NCI-H2029 treated with DMSO at 0.1 percent for 48 hours (cell line): ENCODE measurements at places on chromosomes 4 and X.

DNA sequence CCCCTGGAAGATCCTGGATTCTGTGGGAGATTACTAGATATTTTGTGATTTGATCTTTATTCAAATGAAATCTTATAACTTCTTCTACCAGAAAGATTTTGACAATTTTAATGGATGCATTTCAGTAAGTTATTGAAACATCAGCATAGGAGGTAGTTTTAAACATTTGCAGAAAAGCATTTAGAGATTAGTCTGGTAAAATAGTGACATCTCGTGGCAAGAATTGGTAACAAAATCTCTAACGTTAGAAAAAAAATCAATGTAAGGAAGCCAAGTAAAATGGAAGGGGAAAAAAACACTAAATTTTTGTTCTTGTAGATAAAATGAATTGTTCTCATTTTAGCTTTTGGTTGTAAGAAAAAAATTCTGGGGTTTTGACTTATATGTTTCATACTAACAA, 73.3 kb downstream of the TASL start:
- DNase-seq: peak; percentile 4

GRCh38 chr4:124157396-124158083, 555.0 kb downstream of the ANKRD50 start:
- no peak for DNase-seq

DNA sequence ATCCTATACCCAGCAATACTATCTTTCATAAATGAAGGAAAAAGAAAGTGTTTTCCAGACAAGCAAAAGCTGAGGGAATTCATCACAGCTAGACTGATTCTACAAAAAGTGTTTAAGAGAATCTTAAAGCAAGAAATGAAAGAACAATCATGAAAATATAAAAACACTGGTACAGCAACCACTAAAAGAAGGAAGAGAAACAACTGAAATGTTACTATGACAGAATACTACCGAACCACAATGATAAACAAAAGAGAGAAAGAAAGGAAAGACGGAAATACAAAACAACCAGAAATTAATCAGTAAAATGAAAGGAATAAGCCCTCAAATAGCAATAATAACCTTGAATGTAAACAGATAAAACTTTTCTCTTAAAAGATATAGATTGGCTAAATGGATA, 110.8 kb upstream of the AFF2 start:
- DNase-seq: no peak

DNA sequence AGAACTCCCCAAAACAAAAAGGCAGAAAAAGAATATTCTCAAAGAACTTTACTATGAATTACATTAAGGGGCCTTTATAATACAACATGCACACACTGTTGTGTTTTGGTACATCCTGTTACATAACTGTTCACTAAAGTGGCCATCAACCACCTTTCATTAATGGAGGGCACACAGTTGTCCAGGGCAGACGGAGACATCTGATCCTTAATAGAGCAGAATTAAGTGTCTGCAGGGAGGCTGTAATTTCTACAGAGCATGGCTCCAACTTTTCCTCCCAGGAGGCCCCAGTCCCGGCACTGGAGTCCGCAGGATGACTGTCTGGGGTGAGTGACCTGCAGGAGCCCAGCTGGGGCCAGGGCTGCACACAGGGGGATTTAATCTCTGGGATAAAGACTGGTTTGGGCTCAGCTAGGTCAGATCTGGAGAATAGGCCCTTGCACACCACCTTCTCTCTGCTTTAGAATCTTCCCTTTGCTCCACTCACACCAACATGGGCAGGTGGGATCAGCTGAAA, 233.4 kb downstream of the MAML3 start:
- no peak for DNase-seq

DNA sequence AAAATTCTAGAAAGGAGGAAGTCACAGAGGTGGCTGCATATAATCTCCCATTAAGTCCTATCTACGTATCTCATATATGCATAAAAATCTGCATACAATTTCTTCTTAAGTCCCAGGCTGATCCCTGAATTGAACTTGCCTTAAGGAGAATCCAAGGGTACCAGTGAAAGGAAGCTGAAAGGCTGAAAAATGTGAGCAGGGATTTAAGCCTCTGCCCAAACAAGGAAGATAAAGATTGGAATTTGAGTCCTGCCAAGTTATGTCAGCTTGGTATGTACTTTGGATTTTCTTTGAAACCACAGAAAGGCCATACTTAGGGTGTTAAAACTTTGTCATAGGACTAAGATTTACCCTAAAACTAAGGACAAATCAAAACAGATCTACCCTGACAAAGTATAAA, 26.5 kb upstream of the GEMIN8 start:
- no peak for DNase-seq

DNA sequence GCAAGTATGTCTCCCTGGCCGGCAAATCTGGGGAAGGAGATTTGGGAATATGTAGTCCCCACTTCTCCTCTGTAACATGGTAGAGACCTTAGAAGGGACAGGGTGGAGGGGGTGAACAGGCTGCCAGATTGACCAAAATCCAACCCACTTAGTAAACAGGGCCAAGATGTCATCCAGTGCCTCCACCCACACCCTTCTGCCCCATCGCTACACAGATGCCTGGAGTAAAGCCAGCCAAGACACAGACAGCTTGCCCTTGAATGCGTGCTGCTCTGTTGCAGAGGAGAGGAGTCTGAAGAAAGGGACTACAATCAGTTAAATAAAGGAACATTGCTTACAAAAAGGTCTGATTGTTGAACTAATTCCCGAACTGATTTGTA, 160.1 kb upstream of the LDB2 start:
- no peak for DNase-seq

DNA sequence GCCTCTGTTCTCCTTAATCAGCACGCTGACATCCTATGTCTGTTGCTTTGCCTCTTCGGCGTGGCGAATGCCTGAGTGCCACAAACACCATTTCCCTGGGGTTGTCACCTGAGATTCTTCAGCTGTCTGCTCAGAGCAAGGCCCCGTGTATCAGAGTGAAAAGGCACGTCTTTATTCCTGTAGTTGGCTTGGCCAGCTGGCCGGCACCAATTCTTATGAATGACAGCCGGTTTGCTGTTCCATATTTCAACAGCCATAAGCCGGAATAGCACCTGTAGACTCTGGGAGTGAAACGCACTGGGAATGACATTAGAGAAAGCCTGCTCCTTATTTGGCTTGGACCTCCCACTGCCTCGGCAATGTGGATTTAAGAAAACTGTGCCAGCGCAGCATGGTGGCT, 89.3 kb downstream of the MGST2 start:
- DNase-seq: no peak

GRCh38 chr4:124904723-124905388, 192.3 kb upstream of the ANKRD50 start:
- peak; percentile 68 for DNase-seq

- no peak for DNase-seq
Observed at GRCh38 chr4:28475381-28475780, 1614.7 kb downstream of the STIM2 start.

- no peak for DNase-seq
Observed at GRCh38 chr4:54837576-54838140, 179.9 kb downstream of the KIT start.

DNA sequence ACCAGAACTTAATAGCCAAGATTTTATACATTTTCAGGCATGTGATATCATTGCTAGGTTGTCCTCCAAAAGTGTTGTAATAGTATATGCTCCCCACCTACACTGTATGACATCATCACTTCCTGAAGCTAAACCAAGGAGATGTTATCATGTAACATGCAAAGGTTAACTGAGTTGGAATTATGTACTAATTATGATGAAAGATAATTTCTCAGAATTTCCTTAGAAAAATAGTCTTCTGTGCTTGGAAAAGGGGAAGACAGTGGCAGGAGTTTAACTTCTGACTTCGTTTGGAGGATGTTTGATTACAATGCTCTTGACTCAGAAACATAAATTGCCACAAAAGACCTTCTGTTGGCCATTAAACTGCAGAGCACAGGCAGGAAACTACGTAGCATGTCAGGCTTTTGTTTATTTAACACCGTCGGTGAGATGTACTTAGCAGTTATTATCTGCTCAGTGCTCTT, 83.6 kb upstream of the GUCY1A1 start:
- DNase-seq: peak; percentile 51

GRCh38 chrX:69080855-69081465, 84.3 kb downstream of the PJA1 start:
- DNase-seq: no peak

GRCh38 chrX:28205905-28206304, 224.7 kb upstream of the DCAF8L1 start:
- DNase-seq: no peak

DNA sequence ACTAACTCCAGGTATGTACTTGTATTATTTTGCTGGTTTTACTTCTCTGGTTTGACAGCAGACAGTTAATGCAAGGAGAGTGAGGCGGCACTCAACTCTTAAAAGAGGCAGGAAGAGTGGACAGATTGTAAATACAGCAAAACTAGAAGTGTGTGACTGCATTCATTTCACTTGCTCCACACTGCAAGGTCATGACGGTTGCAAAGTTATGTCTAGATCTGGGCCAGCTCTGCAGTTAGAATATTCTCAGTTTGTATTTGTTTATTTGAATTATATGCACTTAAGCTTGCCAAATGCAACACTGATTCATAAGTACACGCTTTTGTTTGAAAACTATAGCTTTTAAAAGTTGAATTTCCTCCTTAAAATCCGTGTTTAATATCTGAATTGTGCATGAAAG, 148.9 kb downstream of the STIM2 start:
- DNase-seq: no peak

DNA sequence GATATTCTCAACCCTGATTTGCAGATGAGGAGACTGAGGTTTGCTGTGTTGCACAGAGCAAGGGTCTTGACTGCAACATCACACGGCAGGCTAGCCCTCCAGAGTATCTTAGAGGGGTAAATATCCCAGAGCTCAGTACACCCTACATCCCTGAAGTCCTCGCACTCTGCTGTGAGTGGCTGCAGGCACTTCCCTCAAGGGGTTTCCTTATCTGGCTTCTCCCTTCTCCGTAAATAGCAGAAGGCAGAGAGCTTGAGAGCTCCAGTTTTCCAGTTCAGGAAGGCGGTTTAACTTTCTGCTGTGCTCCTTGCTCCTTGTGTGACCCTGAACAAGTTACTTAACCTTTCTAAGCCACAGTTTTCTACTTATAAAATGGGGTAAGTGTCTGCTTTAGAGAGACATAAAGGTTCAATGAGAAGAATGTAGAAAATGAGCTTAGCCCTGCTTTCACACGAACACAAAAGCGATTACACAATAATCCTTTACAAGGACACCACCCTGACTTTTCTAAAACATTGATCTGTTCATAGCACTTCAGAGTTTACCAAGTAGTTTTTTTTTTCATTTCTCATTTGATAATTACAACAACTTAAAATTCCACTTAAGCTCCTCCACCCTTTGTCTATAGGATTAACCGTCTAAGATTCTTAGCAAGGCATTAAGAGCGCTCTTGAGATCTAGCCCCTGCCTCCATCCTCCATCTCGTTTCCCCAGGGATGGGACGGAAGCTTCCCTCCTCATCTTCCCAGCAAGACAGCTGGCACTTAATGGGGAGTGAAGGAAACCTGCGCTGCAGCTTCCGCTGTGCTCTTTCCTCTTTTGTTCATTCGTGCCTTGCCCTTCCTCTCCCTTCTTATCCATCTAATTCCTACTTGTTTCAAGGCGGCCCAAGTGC, 68.4 kb downstream of the TAPT1 start:
- no peak for DNase-seq

- DNase-seq: no peak
Observed at GRCh38 chr4:55386073-55386472, 9.7 kb upstream of the TMEM165 start.

- no peak for DNase-seq
Observed at GRCh38 chr4:102451266-102451665, 49.9 kb upstream of the NFKB1 start.

DNA sequence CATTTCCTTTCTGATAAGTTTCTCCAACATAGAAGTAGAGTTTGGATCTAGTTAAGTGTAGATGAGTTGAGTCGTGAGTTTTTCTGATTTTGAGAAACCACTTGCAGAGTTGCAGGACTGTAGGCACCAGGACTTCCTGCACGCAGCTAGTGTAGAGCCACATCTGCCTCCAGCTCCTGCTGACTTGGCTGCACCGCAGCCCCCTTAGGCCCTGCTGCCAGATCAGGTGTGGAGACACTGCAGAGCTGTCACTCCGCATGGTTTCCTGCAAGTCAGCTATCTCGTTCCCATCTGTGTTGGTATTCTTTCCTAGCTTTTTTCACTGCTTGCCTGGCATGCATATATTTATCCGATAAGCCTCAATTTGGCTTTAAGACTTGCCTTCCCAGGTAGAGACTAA, 48.9 kb downstream of the PCDH7 start:
- DNase-seq: no peak

- peak; percentile 29 for DNase-seq
Observed at GRCh38 chrX:139559383-139560042, 29.0 kb downstream of the F9 start.

DNA sequence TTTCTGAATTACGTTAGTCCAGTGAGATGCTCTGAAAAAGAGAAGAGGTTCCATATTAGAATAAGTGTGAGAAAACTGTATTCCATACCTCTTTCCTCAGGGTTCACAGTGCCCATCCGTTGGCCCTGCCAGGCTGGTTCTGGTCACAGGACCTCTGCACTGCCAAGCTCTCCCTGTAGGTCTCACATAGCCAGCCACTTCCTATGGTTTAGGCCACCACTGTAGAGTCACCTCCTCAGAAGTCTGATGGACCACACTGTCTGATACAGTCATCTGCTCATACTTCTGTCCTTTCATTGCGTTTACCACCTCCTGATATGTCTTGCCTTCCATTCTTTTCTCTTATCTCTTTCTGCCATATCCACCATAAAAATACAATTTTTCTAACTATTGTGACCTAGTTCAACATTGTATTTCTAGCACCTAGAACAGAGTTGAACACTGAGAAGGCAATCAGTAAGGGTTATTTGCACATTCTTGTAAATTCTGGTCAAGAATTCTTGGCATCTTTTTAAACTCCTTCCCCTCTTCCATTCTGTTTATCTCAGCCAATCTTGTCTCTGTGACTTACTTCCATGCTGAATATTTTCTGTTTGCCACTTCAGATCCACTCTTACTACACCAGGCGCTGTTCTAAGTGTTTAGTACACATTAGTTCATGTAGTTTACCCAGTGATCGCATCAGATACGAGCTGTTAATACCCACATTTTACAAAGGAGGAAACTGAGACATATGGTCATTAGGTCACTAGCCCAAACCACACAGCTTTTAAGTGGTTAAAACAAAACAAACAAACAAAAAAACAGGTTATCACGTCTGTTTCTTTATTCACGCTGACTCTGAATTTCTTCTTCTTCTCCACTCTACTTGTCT, 125.6 kb downstream of the CBR4 start:
- DNase-seq: no peak

GRCh38 chr4:30837131-30837539, 117.0 kb downstream of the PCDH7 start:
- DNase-seq: no peak

DNA sequence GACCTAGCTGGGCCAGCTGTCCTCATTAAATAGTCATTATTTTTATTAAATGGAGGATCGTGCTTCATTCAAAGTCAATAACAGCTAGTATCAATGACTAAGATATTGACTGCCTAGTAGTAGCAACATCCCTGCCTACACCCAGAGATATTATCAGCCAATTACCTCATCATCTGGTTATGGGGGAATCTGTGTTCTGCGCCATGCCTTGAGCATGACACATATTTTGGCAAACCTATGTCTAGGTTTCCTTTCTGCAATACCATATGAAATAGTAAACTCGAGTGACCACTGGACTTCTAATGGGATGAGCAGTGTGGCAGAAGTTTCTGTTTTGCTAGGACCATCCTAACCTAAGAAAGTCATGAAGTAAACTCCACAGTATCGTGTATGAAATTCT, 50.0 kb upstream of the AADAT start:
- no peak for DNase-seq
